Hypothalamus (tissue), 51 donors: ENCODE measurements at places on chromosomes 5 and 9.

DNA sequence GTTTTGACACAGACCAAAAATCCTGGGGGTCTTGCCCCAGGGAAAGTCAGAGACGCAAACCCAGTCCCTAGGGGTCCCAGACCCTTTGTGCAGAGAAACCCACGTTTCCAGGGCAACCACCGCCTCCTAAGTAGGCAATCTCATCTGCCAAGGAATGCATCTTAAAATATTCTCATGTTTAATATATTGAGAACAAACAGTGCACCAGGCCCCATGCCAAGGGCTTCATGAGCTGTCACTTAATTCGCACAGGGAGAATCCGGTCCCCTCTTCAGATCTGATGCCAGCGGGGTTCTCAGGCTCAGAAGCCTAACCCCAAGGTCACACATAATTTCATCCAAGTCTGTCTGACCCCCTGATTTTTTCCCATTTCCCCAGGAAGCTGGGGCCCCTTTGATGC lies 28.8 kb downstream of the CPLX2 start:
- no peak for DNase-seq

- no peak for DNase-seq
These were observed 105.1 kb upstream of the SGCD start for GRCh38 chr5:156221816-156222215.

- DNase-seq: no peak
These were observed 255.8 kb downstream of the ARHGAP26 start for GRCh38 chr5:143025971-143026370.

DNA sequence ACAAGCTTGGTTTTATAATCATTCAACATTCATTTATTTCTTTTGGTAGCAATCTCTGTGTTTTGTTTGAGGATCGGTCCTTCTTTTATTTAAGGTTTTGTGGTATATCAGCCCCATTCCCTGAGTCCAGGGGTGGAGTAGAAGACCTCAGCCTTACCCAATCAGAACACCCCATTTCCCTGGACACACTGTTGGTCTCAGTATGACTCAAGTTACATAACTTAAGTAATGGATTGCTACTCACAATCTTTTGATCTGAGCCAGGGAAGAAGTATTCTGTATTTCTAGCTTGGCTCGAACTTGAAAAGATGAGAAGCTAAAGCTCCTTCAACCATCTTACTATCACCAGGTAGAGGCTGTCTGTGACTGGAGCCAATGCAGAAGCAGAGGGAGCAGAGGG lies 175.2 kb upstream of the HAPLN1 start:
- no peak for DNase-seq
